ENCODE measurements at places on chromosomes 12 and 14.

DNA sequence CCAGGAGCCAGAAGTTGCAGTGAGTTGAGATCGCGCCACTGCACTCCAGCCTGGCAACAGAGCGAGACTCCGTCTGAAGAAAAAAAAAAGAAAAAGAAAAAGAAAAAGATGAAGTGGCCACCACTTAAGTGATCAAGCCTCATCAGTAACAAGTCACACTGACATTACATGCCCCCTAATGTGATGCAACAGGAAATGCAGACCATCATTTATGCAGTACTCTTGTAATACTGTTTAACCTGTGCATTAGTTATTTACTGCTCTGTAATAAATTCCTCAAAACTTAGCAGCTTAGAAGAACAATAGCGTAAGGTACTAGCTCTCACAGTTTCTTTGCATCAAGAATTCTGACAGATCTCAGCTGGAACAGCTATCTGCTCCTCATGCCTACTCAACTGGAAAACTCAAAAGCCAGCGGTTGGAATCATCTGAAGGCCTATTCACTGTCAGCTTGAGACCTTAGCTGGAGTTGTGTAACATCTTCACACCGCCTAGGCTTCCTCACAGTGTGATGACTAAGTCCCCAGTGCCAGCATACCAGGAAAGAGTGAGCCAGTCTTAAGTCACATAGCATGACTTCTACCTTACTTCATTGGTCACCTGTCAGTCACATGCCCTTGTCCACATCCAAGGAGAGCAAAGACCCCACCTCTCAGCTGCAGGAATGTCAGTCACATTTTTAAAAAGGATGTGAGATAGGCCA is 31.5 kb downstream of the EPS8 start:
- DNase-seq = no peak

DNA sequence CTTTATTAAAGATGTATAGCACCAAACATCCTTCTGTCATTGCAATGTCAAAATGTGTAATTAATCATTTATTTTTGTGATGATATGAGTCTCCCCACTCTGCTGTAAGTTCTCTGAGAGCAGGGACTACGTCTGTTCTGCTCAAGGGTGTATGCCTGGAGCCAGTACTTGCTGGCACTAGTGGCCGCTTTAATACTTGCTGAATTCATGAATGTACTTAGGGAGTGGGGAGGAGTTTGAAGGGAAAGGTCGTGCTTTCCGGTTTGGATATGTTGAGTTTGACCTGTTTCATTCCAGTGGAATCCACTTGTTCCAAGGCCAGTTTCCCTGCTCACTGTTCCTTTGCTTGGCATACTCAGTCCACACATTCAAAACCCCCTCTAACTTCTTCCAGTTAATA is 1.9 kb upstream of the DCAF5 start:
- no peak for DNase-seq

- DNase-seq = no peak
Observed at GRCh38 chr12:64780531-64781279, 21.5 kb upstream of the GNS start.

GRCh38 chr12:95402096-95402495 is 71.9 kb upstream of the METAP2 start:
- no peak for DNase-seq

GRCh38 chr14:32709027-32709426 is 229.7 kb upstream of the NPAS3 start:
- no peak for DNase-seq

DNA sequence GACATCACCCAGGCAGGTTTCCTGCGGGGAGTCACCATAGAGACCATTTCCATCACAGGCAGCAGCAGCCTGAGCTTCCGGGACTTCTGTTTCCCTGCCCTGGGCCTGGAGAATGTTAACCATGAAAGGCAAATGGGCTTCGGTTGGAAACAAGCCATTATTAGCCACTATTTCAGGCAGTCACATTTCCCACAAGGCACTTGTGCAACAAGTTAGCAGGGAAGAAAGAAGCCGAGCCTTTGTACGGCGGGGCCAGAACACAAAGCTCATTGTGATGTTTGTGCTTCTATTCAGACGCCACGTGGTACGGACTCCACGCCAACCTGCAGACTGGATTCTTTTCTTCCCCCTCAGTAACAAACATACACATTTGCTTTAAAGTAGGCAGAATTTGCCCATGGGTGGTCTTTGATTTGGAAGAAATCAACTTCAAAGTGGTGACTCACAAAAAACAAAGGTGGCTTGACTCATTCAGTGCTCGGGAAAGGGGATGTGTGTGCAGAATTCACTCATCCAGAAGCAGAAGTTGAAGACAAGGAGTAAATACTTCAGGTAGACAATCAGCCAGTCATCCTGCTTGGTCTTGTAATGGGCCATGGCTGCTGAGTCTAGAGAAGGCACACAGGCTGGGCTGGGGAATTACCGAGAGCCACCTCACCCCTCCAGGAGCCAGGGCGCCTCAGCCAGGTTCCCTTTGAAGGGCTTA is 154.2 kb upstream of the PRMT8 start:
- no peak for DNase-seq

DNA sequence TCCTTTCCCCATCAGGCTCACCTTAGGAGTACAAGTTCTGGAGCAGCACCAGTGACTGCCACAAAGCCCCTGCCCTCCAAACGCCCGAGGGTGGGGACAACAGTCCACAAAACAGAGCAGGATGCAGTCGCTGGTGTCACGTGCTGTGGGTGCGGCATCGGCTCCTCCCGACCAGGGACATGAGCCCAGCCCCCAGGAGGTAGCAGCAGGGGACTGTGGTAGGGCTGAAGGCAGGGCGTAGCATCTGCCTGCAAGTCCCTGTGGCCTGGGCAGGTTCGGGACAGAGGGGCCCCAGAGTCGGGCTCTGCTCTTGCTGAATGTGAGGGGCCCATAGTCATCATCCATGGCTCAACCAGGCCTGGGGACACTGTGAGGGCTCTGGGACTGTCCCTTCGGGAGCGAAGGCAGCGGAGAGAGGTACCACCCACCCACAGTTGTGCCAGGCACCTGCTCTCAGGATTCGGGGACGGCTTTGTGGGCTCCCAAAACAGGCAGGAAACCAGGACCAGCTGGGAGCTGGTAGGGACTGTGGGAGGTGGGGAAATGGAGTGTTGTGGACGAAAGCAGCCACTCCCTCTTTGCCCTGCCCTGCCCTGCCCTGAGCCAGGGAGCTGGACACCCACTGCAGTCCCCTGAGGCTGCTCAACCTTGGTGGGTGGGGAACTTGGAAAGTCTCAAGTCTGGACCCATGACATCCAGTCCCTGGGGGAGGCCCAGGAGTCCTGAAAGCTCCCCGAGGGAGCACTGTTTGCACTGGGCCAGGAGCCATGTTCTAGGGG is 30.7 kb downstream of the FBRSL1 start:
- no peak for DNase-seq

DNA sequence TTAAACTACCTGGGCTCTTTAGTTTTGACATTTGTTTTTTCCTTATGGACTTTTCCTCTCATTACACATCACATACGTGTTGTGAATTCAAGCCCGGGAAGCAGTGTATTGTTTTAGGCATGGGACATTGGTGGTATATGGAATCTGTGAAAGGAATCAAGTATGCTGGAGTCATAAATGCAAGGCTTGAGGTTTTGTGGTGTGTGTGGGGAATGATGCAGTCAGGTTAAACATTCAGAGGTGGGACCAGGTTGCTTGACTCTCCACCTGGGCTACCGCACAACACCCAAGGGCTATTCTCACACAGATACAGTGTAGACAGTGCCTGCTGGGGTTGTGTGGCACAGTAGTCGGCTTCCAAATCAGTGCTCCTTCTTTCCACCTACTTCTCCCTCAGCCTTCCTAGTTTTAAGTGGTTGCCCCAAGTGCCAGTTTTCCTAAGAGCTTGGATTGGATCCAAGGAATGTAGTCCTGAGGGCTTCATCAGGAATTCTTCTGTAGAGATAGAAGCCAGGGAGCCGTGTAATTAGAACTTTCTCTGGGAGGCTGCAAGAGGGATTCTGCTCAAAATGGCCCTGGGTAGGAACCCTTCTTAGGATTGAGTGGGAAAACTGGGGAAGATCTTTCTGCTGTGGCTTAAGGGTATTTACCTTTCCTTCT is 243.7 kb downstream of the C12orf75 start:
- no peak for DNase-seq

Measured in stimulated activated naive CD4-positive, alpha-beta T cell treated with Interleukin-2 at 50 U/mL for 16 hours (primary cell).